ENCODE measurements at places on chromosomes 7 and 10.
A peak's percentile ranks its signal among the peaks of the same experiment; 100 is the strongest.

DNA sequence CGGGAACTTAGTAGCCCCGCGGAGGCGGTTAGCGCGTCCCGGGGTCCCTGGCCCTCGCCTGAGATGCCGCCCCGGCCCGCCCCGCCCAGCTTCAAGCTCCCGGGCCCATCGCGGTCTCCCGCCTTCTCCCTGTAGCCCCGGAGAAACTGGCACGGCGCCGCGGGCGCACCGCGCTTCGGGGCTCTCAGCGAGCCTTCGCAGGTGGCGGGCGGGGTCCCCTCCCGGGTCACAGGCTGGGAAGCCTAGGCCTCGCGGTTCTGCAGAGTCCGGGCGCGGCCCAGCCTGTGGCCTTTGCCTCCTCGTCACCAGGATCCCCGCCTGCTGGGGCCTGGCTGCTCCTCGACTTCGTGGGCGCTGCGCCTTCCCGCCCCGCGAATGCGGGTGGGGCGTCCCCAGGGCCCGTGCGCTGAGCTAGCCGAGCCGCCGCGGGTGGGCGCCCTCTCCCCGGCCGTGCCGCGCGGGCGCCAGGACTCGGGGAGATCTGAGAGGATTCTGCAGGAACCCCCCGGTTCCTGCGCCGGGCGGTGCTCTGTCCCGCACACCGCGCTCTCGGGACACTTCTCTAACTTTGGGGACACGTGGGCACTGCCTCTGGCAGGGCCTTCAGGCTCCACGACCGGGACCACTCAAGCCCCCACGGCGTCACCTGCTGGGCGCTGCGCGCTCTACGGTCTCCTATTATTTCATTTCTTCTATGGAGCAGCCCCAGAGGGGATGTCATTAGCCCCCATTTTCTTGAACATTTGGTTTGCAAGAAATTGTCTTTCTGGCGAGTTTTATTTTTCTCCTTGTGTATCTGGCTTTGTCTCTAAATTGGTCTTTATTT, 682 bp upstream of the RGS10 start:
- peak; percentile 70 for DNase-seq

DNA sequence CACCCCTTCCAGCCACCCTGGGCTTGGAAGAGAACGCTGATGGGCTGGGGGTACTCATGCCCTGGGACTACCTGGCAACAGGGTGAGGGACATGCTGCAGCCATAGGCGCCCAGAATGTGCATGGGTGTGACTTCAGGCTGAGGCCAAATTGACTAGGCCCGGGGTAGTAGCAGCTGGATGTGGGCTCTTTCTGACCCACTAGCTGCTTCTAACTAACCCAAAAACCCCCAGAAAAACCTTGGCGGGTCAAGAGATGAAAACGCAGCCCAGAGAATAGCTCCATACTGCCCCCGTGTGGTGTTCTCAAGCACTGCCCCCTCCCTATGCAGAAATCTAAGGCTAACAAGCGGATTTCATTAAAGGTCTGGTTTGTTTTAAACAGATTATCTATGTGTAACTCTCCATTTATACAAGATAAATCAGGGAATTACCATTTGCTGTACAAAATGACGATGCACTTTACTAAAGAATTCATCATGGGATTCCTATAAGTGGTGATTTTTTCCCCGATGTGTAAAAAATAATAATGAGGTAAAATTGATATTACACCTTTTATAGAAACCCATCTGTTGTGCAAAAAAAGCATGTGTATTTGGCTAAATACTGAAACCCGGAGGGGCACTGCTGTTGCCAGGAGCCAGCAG, 4.2 kb downstream of the SMARCD3 start:
- peak; percentile 72 for DNase-seq

DNA sequence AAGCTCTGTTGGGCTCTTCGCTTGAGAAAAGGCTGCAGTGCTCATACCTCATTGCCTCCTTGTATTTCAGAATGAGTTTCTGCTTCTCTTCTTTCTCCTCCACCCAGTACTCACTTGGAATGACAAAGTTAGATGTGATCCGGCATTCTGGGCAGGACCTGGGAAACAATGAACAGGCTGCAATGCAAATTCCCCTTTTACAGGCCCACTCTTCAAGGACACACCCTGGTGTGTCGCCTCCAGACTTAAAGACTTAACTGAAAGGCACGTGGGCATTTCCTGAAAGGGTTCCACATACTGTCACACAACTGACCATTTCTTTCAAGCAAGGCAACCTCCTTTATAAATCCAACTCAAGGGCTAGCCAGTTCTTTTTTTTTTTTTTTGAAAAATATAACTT, 23.6 kb downstream of the MKRN1 start:
- DNase-seq = no peak

DNA sequence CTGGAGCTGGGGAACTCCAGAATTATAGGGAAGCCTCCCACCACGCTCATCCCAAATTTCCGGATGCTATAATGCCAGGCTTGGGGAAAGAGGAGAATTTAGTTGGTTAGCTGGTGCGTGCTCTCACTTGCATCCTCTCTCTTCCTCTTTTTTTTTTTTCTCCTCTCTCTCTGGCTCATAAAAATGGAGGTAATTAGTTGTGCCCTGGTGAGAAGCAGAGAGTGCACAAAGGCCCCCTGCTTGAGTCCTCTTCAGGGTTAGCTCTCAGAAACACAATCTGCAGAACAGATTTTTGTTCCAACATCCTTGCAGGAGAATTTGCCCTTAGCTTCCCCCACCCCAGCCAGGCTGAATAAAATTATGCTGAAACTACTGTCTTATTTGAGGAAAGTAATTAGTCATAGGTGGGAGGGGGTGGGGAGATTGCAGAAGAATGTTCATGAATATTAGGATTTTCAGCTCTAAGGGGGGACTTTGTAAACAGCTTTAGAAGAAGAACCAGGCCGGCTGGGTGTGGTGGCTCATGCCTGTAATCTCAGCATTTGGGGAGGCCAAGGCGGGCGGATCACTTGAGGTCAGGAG, 7.6 kb downstream of the SERPINE1 start:
- DNase-seq = no peak

- DNase-seq = no peak
Observed at GRCh38 chr7:116399819-116400218, 99.7 kb upstream of the CAV2 start.
